ENCODE measurements at places on chromosomes 1 and 21.
A peak's percentile ranks its signal among the peaks of the same experiment; 100 is the strongest.

DNA sequence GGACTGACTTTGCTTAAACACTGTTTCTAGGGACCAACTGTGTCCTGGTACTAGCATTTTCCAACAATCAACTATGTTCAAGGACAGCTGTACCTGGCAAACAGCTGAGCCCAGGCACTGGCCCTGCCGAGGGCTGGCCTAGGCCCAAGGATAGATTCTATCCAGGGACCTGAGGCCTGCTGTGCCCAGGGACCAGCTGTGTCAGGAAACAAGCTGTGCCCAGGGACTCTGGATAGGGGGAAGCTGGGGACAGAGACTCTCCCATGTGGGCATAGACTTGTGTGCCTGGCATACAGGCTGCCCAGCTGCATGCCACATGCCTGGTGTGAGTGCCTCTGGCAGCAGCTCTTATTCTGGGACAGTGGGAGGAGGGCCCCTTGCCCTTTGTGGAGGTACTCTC is 38.1 kb upstream of the POU3F1 start:
- DNase-seq: no peak

DNA sequence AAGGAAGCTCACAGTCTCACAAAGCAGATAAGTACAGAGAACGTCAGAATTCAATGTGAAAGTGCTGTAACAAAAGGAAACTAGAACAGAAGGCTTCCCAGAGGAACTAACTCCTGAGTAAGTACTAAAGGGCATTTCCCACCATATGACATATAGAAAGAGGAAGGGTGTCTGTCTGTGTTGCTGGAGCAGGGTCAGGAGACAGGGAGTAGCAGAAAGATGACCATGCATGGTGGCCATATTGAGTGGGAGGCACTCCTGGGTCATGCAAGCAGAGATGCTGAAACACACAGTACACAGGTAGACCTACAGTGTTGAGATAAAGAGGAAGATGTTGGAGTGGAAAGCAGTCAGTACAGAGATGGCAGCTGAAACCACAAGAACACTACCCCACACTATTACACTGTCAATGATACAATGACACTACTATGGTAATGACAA is 47.3 kb downstream of the SLC25A24 start:
- DNase-seq: no peak

- DNase-seq: no peak
Measured at GRCh38 chr1:206760590-206760989, 10.0 kb upstream of the IL19 start.

DNA sequence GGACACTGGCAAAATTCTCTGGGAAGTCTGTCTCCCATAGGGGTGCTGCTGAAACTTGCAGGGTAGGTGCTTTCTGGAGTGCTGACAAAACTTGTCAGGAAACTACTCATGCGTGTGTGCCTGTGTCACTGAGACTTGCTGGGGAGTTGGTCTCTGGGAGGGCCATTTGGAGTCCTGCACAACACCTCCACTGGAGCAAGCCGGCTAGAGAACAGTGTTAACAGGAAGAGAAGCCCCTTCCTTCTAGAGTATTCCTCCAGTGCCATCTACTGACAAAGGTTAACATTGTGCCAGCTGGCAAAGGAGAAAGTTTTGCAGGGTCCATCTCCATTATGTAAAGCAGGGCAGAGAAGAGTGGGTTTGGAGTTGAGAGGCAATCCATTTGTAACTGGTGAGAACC is 30.0 kb downstream of the ZMYM4 start:
- peak; percentile 40 for DNase-seq

- DNase-seq: no peak
Measured at GRCh38 chr1:14535619-14536355, 62.7 kb upstream of the KAZN start.

GRCh38 chr1:71651214-71651613 is 570.4 kb upstream of the ZRANB2 start:
- DNase-seq: no peak

DNA sequence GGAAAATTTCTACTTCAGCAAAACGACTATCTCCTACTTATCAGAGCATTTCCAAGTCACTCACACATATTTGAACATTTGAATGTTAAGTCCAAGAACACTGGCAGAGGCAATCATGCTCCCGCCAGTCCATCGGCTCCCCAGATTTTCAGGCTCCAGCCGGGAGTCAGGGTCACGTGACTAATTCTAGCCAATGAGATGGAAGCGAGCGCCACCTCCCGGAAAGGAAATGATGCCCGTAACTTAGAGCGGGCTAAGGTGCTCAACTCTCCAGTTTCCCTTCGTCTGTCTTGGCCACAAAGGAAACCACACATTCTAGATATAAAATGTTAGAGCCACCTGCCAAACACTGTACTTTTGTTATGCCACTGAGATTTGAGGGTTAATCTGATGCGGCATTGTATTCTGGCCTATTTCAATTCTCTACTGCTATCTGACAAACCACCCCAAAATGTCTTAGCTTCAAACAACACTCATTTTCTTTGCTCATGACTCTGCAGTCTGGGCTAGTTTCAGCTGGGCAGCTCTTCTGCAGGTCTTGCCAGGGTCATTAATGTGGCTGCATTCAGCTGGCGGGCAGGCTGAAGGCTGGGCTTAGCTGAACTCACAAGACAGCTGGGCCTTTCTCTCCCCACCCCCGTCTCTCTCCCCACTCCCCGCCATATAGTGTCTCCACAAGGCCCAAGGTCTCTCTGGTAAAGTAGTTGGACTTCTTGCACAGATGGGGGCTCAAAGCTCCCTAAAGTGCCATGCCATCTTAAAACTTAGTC is 16.5 kb upstream of the LHX4 start:
- no peak for DNase-seq

Measured in fibroblast of upper back skin (primary cell).